ENCODE measurements at places on chromosomes 1 and 21.

DNA sequence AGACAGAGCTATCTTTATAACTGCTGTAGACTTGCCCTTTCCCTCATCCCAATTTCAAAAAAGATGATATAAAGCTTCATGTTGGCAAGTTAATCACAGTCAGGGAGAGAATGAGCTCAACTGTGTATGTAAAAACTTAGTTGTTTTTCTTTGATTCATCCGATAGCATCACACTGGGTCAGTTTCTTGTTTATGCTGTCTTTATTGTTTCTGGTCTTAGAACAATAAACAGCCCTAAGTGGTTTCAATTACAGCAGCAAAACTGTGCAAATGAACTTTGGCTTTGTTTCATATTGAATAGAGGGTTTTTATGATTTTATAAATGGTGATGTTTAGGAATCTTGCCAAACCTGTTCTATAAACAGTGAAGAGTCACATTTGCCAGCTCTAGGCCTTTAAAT is 423.8 kb upstream of the CXADR start:
- no peak for DNase-seq

DNA sequence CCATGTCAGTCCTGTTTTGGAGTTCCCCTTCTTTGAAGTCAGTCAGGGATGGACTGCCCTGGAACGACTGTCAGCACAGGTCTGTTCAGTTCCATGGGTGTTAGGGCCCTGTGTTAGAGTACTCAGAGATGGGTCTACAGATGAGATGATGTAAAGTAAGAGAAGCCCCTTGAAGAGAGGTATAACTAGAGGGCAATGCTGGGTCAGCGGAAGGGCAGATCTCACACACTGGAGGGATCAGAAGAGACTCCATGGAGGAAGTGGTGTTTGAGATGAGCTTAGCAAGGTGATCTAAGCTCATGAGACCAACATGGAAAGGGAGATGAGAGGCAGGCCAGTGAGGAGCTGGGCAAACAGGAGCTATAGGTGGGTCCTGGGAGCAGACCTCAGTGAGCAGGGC is 7.6 kb downstream of the PPFIA4 start:
- DNase-seq: no peak

GRCh38 chr1:229063154-229063773 is 207.6 kb upstream of the RAB4A start:
- no peak for DNase-seq

- DNase-seq: no peak
Measured at GRCh38 chr1:202568410-202568809, 141.8 kb downstream of the SYT2 start.

GRCh38 chr1:80994934-80995333 is 805.8 kb upstream of the ADGRL2 start:
- DNase-seq: no peak

GRCh38 chr21:26519142-26519541 is 53.9 kb downstream of the CYYR1 start:
- no peak for DNase-seq

DNA sequence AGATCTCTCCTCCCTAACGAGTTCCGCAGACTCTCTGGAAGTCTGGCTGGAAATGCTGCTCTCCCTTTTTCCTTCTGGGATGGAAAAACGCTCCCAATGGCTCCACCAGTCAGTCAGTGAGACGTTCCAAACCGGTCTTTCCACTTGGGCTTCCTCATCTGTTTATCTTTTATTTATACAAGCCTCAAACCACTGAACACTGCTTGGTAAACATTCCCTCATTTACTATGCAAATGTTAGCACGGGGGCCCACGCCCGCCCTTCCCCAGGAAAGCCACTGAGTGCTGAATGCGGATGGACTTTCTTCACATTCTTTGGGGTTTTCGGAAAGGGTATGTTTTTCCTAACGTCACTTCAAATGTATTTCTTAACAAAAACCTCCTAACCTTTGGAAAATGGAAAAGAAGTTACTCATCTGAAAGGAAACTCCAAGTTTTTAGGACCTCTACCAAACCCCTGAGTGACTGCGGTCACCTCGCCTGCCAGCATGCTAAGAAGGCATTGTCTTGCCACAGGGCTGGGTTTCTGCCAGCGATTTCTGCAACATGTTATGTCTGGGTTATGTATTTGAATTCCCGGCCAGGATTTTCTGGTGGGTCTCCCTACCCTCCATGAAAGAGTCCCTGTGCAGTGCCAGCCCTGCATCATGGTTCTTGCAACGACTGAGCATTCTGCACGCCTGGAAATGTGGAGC is 14.0 kb upstream of the UMODL1 start:
- peak; percentile 92 for DNase-seq

- DNase-seq: no peak
Measured at GRCh38 chr21:26457817-26458216, 115.3 kb downstream of the CYYR1 start.

DNA sequence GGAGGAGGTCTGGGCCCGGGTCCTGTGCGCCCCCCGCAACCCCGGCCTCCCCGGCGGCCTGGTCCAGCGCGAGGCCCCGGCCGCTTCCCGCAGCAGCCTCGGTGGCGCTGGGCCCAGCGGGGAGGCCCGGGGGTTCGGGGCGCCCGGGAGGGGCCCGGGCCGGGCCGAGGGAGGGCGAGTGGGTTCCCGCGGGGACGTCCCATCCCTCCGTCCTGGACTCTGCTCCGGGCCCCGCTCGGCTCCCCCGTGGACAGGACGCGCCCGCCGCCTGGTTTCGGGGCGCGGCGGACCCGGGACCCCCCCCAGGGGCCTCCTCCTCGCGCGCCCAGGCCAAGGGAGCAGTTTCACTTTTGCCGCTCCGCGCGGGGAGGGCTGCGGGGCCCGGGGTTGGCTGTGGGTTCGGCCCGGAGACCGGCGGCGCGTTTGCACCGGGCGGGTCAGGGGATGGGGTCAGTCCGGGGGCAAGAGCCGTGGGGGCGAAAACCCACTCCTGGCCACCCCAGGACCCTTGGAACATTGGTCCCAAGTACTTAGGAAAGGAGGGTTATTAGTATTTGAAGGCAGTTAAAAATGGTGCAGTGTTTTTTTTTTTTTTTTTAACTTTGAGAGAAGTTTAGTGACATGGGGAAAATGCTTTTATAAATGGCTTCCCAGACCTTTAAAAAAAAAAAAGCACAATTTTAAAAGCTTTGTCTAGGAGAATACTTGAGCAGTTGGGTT is 677 bp downstream of the AGPAT3 start:
- no peak for DNase-seq

DNA sequence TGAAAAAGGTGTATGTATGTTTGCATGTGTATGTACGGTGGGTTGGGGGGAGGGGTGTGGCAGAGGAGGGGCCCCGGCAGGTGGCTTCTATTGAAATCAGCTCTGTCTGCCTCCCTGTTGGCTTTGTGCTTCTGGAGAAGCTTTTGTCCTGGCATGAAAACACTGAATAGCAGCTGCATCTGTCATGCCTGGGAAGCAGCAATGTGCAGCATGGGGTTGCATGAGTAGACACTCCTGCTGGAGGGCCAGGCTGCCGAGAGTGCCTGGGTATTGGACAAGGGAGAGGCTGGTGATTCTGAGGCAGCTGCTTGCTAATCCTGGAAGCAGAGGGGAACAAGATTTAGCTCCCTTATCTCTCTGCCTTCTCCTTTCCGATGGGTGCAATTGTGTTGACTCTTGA is 20.5 kb downstream of the MAPKAPK2 start:
- peak; percentile 55 for DNase-seq

DNA sequence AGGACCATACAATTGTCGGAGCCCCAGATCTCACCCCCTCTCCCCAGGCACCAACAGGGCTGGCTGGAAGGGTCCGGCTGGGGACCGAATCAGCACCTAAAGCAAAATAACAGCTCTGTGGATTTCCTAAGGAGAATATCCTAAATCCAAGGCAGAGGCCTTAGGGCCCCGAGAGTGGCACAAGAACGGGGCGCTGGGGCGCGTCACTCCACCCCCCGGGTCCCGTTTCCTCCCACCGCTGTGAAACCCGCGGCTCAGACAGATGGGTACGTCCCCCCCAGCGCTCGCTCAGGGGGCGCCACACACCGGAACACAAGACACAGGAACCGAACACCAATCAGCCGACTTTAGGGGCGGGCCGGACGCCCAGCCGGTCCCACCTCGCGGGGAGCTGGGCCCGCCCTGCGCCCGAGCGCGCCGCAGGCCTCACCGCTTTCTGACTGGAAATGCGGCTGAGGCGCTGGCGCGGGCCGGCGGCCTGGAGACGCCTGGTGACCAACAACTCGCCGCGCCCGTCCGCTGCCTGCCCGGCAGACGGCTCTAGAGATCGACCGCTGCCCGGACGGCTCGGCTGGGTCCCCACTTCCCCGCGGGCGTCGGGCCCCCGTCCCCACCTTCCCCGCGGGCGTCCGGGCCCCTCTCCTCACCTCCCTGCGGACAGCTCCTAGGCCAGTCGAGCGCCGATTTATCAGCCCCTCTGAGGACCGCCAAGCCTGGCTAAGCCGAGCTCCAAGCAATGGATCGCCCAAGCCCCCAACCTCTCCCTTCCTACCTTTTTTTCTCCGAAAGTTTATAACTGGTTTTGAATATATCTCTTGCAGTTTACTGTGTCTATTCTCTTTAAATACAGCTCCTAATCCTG is at the start of gene HFM1:
Gene HFM1, minus strand, starts transcription at position 687 of the 862 bp plus-strand sequence. CDS start 3,755 bp downstream, outside the sequence.
- peak; percentile 11 for DNase-seq

DNA sequence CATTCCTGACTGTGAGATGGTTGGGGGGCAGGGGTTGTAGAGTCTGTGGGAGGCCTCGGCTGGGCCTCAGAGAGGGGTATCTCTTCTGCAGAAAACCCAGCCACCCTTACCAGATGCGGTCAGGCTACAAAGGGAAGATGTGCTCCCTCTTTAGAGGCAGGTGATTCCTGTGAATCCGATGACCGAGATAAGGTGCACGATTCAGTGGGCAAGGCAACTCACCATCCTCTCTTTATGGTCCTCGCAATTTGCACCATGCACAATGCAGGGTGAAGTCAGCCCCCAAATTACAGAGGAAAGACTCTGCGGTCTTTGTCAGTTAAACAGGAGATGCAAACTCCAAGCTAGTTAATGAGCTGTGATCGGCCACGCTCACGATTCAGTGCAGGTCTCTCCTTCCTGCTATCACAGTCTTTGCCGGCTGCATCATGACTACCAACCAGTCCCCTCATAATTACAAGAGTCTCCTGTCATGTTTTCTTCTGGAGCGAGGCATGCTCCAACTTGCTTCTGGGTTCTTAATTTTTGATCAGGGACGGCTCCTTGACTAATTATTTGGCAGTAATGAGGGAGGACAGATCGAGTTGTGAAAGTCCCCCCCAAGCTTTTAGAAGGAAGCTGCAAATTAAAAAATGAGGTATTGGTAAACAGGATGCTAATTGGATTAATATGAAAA is 12.5 kb downstream of the TP73 start:
- DNase-seq: no peak

- DNase-seq: no peak
Measured at GRCh38 chr1:167821969-167822685, 91.8 kb downstream of the ADCY10 start.

DNA sequence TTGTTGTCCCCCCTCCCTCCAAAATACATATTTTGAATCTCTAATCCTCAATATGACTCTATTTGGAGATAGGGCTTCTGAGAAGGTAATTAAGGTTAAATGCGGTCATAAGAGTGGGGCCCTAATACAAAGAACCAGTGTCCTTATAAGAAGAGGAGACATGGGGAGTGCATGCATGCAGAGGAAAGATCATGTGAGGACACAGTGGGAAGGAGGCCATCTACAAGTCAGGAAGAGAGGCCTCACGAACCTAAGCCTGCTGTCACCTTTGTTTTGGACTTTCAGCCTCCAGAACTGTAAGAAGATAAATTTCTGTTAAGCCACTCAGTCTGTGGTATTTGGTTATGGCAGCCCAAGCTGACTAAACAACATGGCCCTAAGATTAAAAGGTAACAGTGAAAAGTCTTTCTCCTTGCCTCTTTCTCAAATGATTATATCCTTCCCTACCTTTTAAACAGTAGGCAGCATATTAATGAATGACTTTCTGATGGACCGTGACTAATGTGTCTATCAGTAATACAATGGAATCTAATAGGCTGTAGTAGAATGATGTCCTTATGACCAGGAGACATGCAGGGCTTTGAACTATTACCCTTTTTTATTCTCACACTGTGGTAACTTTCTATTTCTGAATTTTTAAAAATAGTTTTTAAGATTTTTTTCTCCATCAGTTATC is 40.6 kb upstream of the ST6GALNAC3 start:
- DNase-seq: no peak

- no peak for DNase-seq
Measured at GRCh38 chr21:46155514-46156377, at the start of gene FTCD. Gene FTCD, minus strand, starts transcription at chr21:46155579. Its CDS starts 56 bp downstream, at chr21:46155523.

DNA sequence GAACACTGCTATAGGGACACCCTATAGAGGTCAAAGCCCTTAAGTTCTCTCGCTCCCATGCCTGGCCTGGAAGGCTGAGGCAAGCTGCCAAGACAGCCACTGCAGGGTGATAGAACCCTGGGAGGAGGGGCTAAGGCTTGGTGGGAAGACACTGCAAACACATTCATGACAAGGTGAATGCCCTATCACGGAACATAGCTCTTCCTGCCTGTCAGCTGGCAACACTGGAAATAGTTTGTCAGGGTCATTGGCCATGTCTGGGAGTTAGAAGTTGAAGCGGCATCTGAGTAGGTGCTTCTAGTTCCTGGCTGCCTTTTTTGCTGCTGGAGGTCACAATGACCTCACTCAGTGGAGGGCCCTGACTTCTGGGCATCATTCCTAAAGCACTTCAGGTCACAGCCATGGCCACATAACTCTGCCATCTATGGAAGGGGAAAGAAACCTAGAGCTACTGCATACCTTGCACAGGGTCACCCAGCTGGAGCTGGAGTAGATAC is 4.2 kb downstream of the FABP3 start:
- no peak for DNase-seq

GRCh38 chr1:162215902-162216301 is 146.4 kb downstream of the NOS1AP start:
- no peak for DNase-seq

DNA sequence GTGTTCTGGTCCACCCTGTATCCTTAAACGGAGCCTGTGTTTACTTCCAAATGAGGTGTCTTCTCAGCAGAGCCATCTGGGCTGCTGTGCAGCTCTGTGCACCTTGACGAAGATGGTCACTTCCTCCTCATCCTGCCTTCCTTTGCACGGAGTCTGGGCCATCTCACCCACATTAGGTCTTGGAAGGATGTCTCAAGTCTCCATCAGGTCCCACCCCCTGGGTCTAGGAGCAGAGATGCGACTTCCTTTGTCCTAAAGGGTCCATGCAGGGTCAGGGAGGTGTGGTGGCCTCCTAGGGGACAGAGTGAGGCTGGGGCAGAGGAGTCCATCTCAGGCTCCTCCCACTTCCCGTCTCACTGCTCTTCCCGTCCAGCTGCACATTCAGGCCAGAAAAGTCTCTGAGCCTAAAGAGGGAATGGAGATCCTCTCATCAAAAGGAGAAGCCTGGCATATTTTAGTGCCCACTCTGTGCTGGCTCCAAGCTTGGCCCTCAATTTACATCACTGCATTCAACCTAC is 209.2 kb downstream of the MATN1 start:
- no peak for DNase-seq

DNA sequence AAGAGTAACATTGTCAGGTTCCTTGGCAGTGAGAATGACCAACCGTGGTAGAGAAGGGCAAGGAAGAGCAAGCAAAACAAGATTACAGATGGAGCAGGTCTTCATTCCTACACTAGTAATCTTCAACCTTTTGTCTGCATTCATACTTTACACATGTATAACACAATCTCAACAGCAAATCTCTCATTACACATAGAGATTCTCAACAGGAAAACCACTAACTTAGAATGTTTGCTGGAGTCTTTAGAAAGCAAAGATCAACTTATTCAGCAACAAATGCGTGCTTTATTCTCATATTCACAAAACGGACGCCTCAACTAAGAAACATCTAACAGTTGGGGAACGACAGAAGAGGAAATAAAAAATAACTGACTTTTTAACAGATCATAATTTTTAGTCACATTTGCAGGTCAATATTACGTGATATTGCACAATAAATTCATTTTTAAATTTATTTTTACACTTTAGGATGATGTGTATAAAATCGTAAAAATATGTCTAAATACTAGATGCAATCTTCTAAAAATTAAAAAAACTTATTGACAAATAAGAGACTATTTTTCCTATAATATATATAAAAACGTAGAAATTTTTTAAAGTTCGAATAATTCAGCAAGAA is 82.9 kb downstream of the ARID4B start:
- DNase-seq: no peak

All from AG09309 (cell line).